Breast epithelium (tissue), 4 donors: ENCODE measurements at places on chromosomes 16 and 17.

GRCh38 chr16:50821586-50821985, 79.7 kb downstream of the CYLD start:
- DNase-seq = no peak

GRCh38 chr17:55054429-55054828, 85.9 kb downstream of the STXBP4 start:
- DNase-seq = no peak

GRCh38 chr16:17369421-17370222, 101.1 kb downstream of the XYLT1 start:
- no peak for DNase-seq

- no peak for DNase-seq
These were observed 15.4 kb downstream of the WNT9B start for GRCh38 chr17:46866747-46867146.

DNA sequence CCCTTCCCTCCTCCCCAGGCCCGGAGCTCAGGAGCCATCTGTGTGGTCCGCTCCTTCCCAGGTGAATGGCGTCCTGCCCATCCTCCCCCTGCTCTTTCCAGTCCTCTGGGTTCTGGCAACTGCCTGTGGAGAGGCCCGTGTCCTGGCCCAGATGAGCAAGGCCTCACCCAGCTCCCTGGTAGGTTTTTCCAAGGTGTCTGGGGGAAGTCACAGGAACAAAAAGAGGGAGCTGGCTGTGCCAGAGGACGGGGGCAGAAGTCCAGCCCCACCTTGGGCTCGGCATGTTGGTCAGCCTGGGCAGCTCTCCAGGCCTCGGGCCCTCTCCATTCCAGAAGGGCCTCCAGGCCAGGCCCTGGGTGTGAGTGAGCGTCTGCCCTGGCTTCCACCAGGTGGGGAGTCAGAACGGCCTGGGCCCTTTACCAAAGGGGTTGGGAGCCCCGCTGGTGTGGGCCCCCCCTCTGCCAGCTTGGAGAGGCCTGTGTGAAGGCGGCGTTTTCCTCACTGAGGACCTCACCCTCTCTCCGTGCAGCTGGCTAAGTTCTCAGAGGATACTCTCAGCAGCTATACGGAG, 25.1 kb downstream of the CASKIN2 start:
- no peak for DNase-seq

DNA sequence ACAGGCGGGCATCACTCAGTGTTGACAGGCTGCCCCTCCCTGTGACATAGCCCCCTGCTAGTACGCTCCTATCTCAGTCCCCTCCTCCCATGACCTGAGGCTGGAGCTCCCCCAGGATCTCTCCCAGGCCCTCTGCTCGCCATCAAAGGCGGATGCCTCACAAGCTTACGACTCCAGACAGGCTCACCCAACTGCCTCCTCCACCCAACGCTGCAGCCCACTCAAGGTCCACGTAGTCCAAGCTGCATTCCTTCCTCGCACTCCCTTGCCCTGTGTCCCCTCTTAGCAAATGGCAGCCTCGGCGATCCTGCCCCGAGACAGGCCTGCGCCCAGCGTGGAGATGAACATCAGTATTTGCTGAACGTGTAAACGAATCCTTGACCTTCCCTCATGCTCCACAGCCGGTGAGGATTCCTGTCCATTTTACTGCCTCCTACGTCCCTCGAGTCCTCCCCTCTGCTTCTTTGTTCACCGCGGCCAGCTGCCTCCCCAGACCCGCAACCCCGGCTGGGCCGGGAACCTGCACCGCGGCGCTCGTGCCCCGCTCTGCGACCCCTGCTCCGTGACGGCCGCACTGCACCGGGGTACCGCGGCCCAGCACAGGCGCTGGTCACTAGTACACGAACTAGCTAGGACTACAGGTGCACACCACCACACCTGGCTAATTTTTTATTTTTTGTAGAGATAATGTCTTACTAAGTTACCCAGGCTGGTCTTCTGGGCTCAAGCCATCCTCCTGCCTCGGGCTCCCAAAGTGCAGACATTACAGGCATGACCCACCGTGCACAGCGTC, 838 bp upstream of the TMEM97 start:
- no peak for DNase-seq

- no peak for DNase-seq
These were observed 177.1 kb downstream of the RAB11FIP4 start for GRCh38 chr17:31568539-31568938.

DNA sequence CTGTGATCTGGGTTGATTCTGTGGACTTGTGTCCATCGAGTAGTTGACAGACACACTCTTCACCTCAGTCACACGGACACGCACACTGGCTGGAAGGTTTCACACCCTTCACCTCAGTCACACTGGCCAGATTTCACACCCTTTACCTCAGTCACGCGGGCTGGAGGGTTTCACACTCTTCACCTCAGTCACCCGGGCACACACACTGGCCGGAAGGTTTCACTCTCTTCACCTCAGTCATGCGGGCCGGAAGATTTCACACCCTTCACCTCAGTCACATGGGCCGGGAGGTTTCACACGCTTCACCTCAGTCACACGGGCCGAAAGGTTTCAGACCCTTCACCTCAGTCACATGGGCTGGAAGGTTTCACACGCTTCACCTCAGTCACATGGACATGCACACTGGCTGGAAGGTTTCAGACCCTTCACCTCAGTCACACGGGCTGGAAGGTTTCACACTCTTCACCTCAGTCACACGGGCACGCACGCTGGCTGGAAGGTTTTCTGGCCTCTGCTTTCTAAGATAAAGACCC, 96.2 kb downstream of the PGS1 start:
- DNase-seq = no peak

GRCh38 chr17:78376161-78376560, 2.3 kb upstream of the PGS1 start:
- DNase-seq = no peak

DNA sequence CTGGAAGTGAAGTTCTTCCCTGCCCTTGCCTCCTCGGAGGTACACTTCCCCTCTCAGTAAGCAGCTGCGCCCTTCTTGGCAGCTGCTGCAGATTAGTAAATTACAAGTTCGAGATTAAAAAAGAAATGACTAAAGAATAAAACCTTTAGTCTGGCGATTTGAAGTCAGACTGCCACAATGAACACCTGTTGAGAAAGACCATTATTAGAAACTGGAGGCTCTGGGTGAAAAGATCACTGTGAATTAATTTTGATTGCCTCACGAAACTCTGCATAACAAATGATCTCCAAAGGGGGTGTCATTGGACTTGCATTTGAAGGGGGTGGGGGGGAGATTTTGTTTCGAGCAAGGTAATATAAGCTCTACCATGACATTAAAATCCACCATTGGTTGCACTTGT, 39.3 kb downstream of the SALL1 start:
- no peak for DNase-seq

- DNase-seq = no peak
These were observed 2265.1 kb downstream of the TP53TG3F start for GRCh38 chr16:35724551-35724950.

GRCh38 chr16:61332461-61332860, 703.8 kb downstream of the CDH8 start:
- no peak for DNase-seq

- DNase-seq = no peak
These were observed 5.6 kb downstream of the BAIAP3 start for GRCh38 chr16:1338855-1339675.

GRCh38 chr17:21082001-21082436, 39.2 kb upstream of the USP22 start:
- DNase-seq = no peak

- no peak for DNase-seq
These were observed 262.7 kb upstream of the KCNJ16 start for GRCh38 chr17:69812240-69812837.

GRCh38 chr17:12522743-12523183, 142.9 kb upstream of the MYOCD start:
- DNase-seq = no peak

- DNase-seq = no peak
These were observed 29.4 kb downstream of the RPH3AL start for GRCh38 chr17:323181-323580.

- no peak for DNase-seq
These were observed 38.8 kb downstream of the WSCD1 start for GRCh38 chr17:6108987-6109386.

- DNase-seq = no peak
These were observed 264.0 kb upstream of the CCL2 start for GRCh38 chr17:33990943-33991706.

- no peak for DNase-seq
These were observed 17.7 kb upstream of the GFOD2 start for GRCh38 chr16:67736858-67737257.

DNA sequence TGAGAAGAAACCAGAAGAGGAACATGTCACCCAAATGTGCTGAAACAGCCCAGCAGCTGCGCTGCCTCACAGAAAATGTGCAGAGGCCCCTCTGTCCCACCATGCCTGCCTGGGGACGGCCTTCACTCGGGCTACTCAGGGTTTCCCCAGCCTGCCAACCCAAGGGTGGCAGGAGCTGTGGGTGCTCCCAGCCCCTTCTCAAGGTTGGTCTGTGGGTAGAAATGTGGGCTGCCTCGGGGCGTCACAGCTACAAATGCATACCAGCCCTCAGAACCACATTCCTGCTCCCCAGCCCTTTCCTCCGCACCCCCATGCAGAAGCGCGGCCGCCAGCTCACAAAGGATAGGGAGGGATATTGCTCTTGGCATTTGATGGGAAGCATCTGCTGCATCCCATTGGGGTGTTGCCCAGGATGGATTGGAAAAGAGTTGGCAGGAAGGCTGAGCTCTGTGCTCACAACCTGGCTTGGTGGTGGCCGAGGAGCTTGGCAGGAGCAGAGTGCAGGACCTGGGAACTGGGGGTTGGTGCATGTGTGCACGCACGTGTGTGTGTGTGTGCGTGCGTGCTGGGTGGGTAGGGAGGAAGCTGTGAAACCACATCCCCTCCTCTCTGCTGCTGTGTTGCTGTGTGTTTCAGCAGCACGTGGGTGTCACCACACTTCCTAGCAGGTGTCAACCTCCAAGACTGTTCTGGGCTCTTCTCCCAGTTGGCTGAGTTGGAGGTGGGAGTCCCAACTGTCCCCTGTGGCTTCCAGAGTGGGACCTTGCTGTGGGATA, 304.4 kb downstream of the SEC14L1 start:
- no peak for DNase-seq

DNA sequence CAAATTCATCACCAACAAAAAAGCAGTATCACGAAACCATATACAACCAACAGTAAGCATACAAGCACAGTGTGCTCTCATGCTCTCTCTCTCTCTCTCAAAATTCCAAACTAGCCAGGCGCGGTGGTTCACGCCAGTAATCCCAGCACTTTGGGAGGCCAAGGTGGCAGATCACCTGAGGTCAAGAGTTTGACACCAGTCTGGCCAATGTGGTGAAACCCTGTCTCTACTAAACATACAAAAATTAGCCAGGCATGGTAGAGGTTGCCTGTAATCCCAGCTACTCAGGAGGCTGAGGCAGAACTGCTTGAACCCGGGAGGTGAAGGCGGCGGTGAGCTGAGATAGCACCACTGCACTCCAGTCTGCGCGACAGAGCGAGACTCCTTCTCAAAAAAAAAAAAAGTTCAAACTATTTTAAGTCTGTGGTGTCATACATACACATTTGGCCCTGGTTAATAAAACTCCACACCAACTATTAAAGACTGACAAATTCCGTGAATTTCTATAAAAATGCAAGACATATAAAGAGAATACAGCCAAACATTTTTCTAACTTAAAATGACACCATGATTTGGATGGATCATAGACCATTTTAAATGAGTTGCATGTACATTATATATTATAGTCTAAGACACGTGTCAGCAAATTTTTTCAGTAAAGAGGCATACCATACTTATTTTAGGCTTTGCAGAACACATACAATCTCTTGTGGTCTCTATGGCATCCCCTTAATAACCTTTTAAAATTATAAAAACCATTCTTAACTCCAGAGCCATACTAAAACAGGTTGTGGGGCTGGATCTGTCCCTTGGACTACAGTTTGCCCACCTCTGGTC, 30.9 kb downstream of the GLG1 start:
- DNase-seq = no peak

GRCh38 chr17:5877948-5878347, 192.2 kb upstream of the WSCD1 start:
- DNase-seq = no peak

- DNase-seq = no peak
These were observed 472 bp downstream of the GALNS start for GRCh38 chr16:88856122-88856827.

GRCh38 chr16:49890876-49891275, 35.0 kb upstream of the ZNF423 start:
- no peak for DNase-seq

- no peak for DNase-seq
These were observed 789 bp downstream of the CSNK1D start for GRCh38 chr17:82272495-82273326.

DNA sequence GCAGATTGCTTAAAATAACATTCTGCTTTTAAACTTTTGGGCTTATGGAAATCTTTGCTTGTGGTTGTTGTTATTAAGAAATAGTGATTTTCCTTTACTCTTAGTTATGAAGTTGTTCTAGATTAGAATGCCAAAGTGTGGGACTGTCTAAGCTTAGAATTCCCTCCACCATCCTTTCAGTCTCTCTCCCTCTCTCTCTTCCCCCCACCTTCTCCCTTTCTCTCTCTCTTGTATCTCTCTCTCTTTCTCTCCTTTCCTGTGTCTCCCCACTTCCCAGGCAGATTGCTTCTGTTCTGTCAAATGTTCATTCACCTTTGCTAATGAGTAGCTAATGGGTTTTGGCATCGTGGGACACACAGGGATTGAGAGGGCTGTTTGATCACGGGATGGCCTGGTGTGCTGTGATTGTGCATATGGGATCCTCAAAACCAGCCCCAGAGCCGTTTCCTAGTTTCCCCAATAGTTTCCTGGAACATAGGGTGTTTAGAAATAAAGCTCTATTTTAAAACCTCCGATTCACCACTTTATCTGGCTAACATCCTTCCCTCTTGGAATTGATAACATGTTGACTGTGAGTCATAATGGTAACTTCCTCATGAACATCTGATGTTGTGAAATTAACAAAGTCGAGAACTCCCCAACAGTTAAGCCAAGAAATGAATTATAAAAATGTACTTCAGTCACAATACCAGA, 502.6 kb downstream of the TMEM114 start:
- no peak for DNase-seq

DNA sequence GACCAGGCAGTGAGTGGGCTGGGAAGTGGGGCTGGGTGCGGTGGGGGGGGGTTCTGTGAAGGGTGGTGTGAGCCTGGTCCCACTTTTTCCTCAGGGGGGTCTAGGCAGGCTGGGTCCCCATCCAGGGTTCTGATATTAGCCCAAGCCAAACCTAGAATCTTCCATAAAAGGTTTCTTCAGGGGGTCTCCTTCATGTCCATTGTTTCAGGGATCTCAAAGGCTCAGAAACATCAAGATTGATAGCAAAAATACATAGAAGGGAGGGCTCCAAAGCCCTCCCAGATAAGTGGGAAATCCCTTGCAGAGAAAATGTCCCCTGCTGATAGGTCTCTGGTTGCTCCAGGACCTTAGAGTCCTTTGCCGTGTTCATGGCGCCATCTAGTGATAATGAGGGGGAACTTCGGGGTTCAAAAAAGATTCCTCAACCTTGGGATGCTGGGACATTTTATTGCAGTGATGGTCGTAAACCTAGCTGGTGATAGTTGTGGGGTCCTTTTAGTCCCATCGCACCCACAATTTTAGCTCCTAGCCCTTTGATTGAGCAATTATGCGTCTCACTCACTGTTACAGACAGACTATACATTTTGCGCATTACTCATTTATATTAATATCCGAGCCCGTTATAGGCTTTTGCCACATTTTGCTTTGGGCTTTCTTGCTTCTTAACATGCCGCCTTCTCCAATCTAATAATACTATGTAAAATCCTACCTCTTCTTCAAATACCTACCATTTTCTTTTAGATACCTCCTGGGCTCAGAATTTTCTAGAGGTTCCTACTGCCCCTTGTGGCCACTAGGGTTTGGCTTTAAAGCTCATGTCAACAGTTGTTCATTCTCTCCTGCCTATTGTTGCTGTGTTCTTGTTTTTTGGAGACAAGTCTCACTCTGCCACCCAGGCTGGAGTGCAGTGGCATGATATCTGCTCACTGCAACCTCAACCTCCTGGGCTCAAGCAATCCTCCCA, 35.1 kb downstream of the IGF2BP1 start:
- DNase-seq = no peak
